ENCODE measurements at places on chromosomes 5 and 9. TPM values are rescaled to one million over a fixed set of nuclear protein-coding genes. Genes with fewer than 3 reads are reported as not detected.
A peak's percentile ranks its signal among the peaks of the same experiment; 100 is the strongest.

DNA sequence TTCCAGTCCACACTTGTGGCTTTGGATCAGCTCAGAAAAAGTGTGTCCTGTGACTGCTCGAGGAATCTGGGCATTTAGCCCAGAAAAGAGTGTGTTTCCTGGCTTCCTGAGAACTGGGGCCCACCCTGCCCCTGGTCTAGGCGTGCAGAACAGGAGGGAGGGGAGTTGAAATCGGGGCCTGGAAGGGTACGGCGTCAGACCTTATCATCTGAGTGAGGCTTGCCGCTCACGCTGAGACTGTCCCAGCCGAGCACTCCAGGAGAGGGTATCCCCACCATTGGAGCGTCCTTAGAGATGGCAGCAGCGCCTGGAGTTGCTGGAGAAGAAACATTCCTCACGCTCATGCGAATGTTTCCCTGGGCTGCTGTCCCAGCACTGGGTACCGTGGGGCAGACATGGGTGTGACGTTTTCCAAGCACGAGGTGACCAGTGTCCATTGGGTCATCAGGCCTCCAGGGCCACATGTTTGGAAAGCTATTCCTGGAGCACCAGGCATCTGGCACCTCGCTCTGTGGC lies 22.5 kb downstream of the NEK6 start:
- peak; percentile 78 for DNase-seq

GRCh38 chr5:69502367-69502766 lies 9.8 kb downstream of the OCLN start:
- DNase-seq: no peak

DNA sequence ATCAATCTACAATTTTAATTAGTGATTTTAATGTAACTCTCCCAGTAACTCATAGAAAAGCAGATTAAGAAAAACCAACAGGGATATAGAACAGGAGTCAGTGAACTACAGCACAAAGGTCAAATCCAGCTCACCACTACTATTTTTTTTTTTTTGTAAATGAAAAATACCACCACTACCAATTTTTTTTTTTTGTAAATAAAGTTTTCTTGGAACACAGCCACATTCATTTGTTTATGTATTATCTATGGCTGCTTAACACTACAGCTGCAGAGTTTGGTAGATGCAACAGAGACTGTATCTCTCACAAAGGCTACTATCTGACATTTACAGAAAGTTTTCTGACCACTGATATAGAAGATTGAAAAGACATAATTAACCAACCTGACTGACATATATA lies 11.7 kb downstream of the ZNF510 start:
- no peak for DNase-seq

DNA sequence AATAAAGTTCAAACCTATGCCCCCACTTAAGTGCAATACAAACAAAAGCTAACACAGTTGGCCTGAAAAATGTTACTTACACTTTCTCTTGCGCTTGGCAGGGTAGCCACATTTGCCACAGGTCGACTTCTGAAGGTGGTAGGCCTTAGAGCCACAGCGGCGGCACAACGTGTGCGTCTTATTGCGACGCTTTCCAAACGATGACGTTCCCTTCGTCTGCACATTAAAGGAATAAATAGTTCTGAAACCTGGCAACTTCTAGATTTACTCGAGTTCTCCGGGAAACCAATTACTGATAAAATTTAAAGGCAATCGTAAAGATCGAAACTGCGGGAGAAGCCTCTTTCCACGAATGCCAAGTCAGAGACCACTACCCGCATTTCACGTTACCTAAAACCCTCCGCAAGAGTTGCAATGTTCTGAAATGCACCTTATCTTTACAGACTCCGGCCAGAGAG lies 602 bp downstream of the RPL37 start:
- peak; percentile 33 for DNase-seq

DNA sequence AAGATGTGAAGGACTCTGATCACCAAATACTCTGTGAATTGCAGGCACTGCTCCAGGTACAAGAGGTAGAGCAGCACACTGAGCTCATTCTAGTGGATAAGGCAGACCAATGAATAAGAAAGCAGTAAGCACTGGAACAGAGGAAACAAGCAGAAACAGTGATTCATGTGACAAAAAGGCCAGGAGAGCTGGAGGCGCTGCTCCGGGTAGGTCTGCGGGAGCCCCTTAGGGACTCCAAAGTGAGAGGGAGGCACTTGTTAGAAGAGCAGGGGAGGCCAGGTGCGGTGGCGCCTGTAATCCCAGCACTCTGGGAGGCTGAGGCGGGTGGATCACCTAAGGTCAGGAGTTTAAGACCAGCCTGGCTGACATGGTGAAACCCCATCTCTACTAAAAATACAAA lies 231.6 kb upstream of the NFIL3 start:
- no peak for DNase-seq

DNA sequence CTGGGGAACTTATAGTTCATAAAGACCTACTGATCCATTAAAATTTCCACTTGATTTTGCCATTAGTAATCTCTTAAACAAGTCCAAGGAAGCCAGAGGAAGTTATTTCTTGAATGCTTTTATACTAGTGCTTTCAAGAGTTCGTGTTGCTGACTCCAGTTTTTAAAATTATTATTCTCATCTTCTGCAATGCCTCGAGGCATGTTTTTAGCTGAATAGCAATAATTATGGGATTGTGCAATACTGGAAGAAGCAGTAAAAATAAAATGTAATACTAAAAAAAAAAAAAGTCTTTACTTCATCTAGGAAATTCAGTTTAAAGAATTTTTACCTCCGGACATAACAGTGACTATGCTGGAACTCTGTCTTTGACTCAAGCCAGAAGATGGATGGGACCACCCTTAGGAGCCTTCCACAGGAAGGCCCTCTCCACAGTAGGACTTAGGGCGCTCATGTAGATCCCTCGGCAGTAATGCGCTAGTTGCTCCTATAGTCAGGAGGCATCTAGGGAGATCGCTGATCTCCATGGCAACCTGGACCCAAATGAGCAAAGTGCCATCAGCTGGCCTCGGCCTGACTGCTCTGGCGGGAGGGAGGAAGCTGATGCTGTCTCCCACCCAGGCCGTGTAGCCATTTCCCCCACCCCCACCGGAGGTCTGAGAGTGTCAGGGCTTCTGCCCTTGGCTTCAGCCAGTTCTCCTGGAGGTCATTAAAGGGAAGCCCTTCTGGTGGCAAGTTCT lies 56.7 kb downstream of the DAPK1 start:
- DNase-seq: no peak

- DNase-seq: peak; percentile 71
Observed at GRCh38 chr9:111896942-111897600, 457 bp downstream of the UGCG start.

DNA sequence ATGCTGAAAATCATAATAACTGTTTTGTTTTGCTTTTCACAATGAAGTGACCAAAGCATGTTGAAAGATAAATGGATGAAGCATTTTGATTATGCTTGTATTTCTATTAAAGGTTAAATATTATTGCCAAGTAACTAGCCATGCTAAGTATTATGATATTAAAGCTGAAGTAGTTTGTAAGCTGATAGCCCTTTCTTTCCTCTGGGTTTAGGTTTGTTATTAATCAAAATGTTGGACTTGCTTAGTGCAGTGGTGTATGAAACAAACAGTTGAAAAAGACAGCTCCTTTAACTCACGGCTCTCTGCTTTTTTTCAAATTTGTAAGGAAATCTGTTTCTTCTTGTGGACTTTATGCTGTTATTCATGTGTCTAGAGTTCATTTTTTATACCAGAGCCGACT lies 246.0 kb downstream of the CWC27 start:
- DNase-seq: no peak

GRCh38 chr5:136011414-136012001 lies 17.3 kb upstream of the TGFBI start:
- DNase-seq: no peak

DNA sequence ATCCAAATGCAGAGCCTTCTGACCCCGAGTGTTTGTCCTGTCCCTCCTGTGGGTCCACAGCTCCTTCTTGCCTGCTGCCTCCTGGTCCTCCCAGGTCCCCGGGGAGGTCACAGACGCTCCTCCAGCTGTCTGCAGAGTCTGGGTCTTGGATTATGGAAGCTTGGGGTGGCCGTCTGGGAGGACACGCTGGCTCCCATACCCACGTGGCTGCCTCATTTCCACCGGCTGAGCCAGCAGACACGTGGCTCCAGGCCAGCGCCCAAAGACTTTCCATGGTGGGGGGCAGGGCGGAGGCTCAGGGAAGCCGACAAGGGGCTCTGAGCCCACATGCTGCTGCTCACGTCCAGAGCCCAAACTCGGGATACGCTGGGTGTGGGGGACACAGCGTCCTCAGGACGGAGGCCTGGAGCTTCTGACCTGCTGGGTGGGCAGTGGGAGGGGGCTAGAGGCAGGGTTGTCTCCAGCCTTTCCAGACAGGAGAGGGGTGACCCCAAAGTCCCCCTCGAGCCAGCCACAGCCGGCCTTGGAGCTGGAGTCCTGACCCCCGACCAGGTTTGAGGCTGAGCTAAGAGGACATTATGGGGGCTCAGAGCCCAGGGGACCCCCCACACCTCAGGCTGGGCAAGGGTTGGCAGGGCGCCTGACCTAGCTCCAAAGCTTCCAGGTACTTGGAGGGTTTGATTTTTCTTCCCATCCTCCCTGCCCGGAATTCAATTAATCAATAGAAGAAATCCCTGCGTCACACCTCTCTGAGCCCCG lies 24.2 kb upstream of the RNU6ATAC start:
- peak; percentile 47 for DNase-seq

DNA sequence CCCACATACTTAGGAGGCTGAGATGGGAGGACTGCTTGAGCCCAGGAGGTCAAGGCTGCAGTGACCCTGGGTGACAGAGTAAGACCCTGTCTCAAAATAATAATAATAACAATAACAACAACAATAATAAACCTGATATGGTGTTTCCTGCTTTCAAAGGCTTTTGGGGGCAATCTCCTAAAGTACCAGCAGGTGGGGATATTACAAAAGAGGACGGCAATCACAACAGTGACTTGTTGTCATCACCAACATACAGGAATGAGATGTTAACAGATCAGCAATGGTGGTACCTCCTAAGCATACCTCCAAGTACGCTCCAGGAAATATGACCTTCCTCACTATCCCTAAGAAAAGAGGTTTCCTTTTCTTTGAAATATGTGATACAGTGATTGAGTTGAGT lies 91.1 kb upstream of the RNF180 start:
- no peak for DNase-seq

Gene KDM4C
- total RNA-seq: 13.2 TPM

Gene PFN3
- total RNA-seq: not detected

Gene CCL27
- total RNA-seq: not detected

Gene SNCB
- 0.74 TPM for total RNA-seq

Gene WNT8A
- not detected for total RNA-seq
